Progenitor cell of endocrine pancreas (in vitro differentiated cells): ENCODE measurements at places on chromosomes 4 and X.

DNA sequence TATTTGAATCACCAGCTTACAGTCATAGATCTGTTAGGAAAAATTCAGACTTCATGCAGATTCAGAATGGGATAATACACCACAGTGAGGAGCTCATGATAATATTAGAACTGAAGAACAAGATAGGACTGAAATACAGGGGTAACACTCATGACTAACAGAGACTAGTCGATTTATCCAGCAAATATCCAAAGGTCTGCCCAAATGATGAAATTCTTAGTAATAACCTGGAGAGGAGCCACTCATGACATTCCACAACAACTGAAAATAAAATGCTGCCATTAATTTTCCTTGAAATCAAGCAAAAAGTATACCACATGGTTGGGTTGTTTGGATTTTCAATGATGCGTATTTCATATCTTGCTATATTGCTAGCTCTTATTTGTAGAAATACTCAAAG lies 903.7 kb upstream of the ADGRL3 start:
- H3K27ac ChIP-seq: no peak overlapping the region
- DNase-seq: no peak
- no peaks in the 10 kb centered on the region for H3K4me1 ChIP-seq
- no peaks in the 10 kb centered on the region for H3K36me3 ChIP-seq

DNA sequence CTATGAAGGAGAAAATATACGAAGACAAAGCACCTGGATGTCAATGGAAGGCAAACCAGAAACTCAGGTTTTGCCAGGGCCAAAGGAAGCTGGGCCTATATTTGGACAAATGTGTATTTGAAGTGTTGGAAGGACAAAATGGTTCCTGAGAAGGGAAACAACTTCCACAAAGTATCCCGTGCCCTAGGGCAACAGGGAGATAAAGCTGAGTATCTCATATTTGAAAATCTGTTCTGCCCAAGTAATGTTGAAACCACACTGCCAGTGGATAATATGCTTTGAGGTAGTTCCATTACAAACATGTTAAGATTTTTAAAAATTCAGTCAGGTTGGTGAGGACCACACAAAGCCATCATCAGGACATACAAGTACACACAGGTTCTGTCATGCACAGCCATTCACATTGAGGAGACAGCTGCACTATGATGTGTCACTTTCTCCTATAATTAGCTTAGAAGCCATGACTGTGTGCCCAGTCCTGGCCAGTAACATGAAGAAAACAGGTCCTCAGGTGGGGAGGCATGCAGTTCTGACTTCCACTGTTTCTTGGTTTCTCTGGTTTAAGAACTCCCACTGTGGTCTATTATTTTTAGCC lies 116.4 kb downstream of the PWWP3B start:
- no peak overlapping the region for H3K4me3 ChIP-seq
- no peak for DNase-seq
- H3K27ac ChIP-seq: no peak overlapping the region

DNA sequence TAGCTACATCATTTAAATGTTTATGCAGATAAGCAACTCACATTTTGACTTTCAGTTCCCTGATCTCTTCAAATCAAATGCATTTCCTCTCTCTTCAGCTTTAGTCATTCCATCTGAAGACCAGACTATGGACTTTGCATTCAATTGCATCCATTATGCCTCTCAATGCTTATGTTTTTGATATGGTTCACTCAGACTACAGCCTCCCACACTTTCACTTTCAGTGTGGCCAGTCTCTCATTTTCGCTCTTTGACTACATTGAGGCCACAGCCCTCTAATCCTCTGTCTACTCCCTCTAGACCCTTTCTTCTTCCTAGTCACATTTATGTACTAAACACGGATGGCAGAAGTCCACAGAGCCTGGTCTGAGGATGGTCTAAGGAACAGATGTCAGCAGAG lies 24.5 kb upstream of the VEGFC start:
- H3K4me3 ChIP-seq: no peak overlapping the region
- no peaks in the 10 kb centered on the region for H3K36me3 ChIP-seq
- H3K27me3 ChIP-seq: no peaks in the 10 kb centered on the region
- H3K27ac ChIP-seq: no peak overlapping the region
- H3K4me1 ChIP-seq: no peaks in the 10 kb centered on the region
- no peak for DNase-seq

DNA sequence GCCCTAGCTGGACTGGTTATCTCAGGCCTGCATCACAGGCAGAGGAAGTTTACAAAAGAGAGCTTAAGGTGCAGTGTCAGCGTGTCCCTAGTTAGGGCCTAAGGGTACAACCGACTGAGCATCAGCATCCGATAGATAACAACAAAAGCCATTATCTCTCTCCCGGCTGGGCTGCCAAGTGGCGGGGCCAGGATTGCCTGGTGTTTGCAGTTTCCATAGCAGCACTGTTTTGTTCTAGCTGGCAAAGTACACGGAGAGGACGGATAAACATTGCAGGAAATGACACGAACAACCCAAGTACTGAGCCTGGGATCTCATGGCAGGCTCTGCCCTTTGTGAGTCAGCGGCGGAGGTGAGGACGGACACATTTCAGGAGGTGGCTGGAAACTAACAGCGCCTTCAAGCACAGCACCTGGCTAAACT lies 104.7 kb upstream of the NOCT start:
- H3K27me3 ChIP-seq: no peaks in the 10 kb centered on the region
- no peaks in the 10 kb centered on the region for H3K36me3 ChIP-seq
- H3K4me1 ChIP-seq: peaks cover 54% of the 10 kb centered on the region

DNA sequence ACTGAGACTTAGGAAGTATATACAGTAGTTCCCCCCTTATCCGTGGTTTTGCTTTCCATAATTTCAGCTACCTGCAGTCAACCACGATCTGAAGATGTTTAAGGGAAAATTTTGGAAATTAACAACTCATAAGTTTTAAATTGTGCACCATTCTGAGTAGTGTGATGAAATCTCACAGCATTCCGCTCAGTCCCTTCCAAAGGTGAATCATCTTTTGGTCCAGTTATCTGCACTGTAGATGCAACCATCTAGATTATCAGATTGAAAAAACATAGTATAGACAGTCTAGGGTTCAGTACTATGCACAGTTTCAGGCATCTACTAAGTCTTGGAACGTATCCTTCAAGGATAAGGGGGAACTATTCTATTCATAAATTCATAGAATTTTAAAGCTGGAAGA lies 109.0 kb downstream of the ANXA3 start:
- no peaks in the 10 kb centered on the region for H3K27me3 ChIP-seq
- H3K36me3 ChIP-seq: no peaks in the 10 kb centered on the region
- H3K27ac ChIP-seq: no peak overlapping the region
- DNase-seq: no peak

DNA sequence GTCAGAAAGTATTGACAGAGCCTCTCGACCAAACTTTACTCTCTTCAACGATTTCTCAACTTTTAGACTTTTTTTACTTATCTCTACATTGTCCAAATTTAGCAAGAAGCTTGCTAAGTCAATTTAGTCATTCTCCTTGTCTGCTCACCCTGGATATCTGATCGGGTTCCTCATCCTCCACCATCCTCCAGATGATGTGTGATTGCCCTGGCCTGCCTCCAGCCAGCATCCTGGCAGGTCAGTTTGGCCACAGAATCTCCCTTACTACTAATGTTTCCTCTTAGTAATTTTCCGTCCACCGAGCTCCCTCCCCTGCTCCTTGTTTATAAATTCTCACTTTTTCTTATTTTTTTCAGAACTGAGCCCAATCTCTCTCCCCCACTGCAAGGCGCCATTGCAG lies 167.9 kb upstream of the ZFP42 start:
- H3K36me3 ChIP-seq: no peaks in the 10 kb centered on the region
- H3K4me3 ChIP-seq: no peak overlapping the region
- H3K4me1 ChIP-seq: peaks cover 6% of the 10 kb centered on the region
- H3K27me3 ChIP-seq: no peaks in the 10 kb centered on the region

DNA sequence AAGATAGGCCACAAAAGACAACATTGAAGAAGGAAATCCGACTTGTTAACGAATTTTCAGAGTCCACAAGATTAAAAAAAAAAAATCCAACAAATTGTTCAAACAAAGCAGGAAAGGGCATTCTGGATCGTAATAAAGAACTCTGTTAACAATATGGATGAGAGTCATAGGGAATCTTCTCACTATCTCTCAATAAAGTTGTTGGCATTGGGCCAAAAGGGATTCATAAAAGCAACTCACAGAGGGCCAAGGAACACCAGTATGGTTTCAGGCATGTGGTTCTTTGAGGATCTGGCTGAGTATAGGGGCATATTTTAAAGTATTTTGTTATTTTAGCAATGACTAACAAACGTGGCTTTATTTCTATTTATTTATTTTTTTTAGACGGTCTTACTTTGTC lies 49.5 kb downstream of the SHISA3 start:
- H3K27ac ChIP-seq: no peak overlapping the region
- peaks cover 14% of the 10 kb centered on the region for H3K4me1 ChIP-seq
- no peaks in the 10 kb centered on the region for H3K27me3 ChIP-seq
- no peak for DNase-seq
- H3K36me3 ChIP-seq: peaks cover 5% of the 10 kb centered on the region
- H3K4me3 ChIP-seq: no peak overlapping the region

DNA sequence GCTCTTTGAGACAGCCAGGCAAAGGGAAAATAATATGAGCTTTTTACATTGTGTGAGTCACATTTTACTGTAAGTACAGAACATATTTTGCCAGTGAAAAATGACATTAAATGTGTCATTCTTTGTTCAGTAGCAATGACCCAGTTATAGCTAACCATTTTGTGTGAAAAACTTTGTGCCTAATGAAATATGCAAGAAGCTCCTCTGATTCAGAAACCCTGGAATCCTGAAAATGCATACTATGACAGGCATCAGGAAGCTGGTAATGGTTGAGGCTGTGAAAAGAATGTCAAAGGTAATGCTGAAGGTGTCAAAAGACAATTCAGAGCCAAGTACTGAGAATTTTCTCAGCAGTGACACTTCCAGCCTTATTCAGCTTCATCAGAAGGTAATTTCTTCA lies 549.5 kb upstream of the SMIM31 start:
- no peaks in the 10 kb centered on the region for H3K4me1 ChIP-seq
- H3K27ac ChIP-seq: no peak overlapping the region
- H3K36me3 ChIP-seq: no peaks in the 10 kb centered on the region
- H3K27me3 ChIP-seq: no peaks in the 10 kb centered on the region

DNA sequence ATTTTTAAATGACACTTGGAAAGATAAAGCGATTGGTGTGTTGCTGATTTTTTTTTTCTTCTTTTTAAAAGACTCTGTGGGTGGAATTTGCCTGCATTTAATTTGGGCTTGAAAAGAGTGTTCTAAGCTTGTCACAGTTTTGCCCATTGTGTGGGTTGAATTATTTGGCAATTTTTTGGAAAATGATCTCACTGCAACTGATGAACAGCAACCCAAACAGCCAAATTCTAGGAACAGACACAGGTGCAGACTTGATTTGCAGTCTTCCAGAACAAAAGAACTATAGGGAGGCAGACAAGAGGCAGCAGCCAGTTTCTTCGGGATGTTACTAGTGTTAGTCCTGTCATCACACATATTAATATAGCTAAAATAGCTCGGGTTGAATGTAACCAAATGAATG lies 40.5 kb downstream of the CASP6 start:
- peaks cover 4% of the 10 kb centered on the region for H3K4me1 ChIP-seq
- DNase-seq: no peak
- no peaks in the 10 kb centered on the region for H3K27me3 ChIP-seq
- no peaks in the 10 kb centered on the region for H3K36me3 ChIP-seq

GRCh38 chr4:152594978-152595925 lies 59.4 kb upstream of the FBXW7 start:
- H3K4me1 ChIP-seq: peaks cover 2% of the 10 kb centered on the region
- no peak overlapping the region for H3K4me3 ChIP-seq
- H3K27ac ChIP-seq: no peak overlapping the region

GRCh38 chr4:98685225-98686042 lies 27.0 kb upstream of the TSPAN5 start:
- no peak overlapping the region for H3K4me3 ChIP-seq
- no peak overlapping the region for H3K27ac ChIP-seq

- H3K36me3 ChIP-seq: peaks cover 2% of the 10 kb centered on the region
- DNase-seq: no peak
- no peak overlapping the region for H3K27ac ChIP-seq
- peaks cover 7% of the 10 kb centered on the region for H3K4me1 ChIP-seq
These were observed 28.3 kb upstream of the AP1S2 start for GRCh38 chrX:15882704-15883539.

DNA sequence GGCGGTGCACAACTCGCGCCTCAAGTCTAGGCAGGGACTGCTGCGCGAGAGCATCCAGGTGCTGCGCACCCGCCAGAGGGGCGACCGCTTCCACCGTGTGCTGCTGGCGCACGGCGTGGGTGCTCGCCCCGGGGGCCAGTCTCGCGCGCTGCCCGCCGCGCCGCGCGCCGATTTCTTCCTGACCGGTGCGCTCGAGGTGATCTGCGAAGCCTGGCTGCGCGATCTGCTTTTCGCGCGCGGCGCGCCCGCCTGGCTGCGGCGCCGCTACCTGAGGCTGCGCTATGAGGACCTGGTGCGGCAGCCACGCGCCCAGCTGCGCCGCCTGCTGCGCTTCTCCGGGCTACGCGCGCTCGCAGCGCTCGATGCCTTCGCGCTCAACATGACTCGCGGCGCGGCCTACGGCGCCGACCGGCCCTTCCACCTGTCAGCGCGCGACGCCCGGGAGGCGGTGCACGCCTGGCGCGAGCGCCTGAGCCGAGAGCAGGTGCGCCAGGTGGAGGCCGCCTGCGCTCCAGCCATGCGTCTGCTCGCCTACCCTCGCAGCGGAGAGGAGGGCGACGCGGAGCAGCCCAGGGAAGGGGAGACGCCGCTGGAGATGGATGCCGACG lies 1.3 kb downstream of the CHST7 start:
- H3K27me3 ChIP-seq: peaks cover 39% of the 10 kb centered on the region
- H3K4me3 ChIP-seq: peak overlapping the region; percentile 66
- H3K36me3 ChIP-seq: peaks cover 2% of the 10 kb centered on the region
- no peak overlapping the region for H3K27ac ChIP-seq
- H3K4me1 ChIP-seq: no peaks in the 10 kb centered on the region

DNA sequence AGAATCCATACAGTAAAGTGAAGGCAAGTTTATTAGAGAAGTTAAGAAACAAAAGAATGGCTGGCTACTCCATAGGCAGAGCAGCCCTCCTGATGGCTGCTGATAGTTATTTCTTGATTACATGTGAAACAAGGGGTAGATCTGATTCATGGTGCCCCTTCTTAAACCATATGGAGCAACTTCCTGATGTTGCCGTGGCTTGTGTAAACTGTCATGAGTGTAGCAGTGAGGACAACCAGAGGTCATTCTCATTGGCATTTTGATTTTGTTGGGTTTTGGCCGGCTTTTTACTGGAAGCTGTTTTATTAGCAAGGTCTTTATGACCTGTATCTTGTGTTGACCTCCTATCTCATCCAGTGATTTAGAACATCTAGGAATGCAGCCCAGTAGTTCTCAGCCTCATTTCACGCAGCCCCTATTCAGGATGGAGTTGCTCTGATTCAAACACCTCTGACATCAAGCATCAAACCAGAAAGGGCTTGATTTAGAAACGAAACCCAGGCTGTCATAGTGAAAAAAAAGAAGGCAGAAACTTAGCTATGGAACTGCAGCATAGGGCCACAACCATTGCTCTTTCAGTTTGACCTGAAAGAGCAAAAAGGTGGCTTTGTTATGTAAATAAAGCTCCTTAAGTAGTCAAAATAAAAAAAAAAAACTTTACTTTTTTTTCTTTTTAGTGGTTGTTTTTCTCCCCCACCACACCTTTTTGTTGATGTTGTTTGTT lies 37.8 kb downstream of the SPCS3 start:
- DNase-seq: no peak
- peaks cover 8% of the 10 kb centered on the region for H3K36me3 ChIP-seq
- H3K27ac ChIP-seq: no peak overlapping the region
- no peaks in the 10 kb centered on the region for H3K4me1 ChIP-seq
- H3K27me3 ChIP-seq: no peaks in the 10 kb centered on the region
- H3K4me3 ChIP-seq: no peak overlapping the region

- no peak overlapping the region for H3K27ac ChIP-seq
- no peaks in the 10 kb centered on the region for H3K27me3 ChIP-seq
These were observed 7.8 kb downstream of the DIAPH2 start for GRCh38 chrX:96692454-96692853.
